Thoracic aorta (tissue), 2 donors: ENCODE measurements at places on chromosomes 7 and 10. TPM values are rescaled to one million over a fixed set of nuclear protein-coding genes. Genes with fewer than 3 reads are reported as not detected.

The CCDC146 gene
- total RNA-seq: 11.8 TPM

The ACSL5 gene
- 13.9 TPM for total RNA-seq

The HABP2 gene
- total RNA-seq: not detected

The FAM13C gene
- 20.4 TPM for total RNA-seq

The ASB13 gene
- 15.8 TPM for total RNA-seq

The SPDYE16 gene
- 1.4 TPM for total RNA-seq

The TAF3 gene
- 7.2 TPM for total RNA-seq

The C10orf62 gene
- total RNA-seq: not detected

The NOD1 gene
- total RNA-seq: 16.2 TPM

The GPR15LG gene
- not detected for total RNA-seq

The SLC26A3 gene
- total RNA-seq: not detected

The CALHM1 gene
- not detected for total RNA-seq

The MMD2 gene
- total RNA-seq: not detected

The MKI67 gene
- 2.7 TPM for total RNA-seq

The METTL27 gene
- total RNA-seq: not detected

The CCDC3 gene
- 127 TPM for total RNA-seq

The FAM237B gene
- total RNA-seq: not detected

The C10orf105 gene
- 0.14 TPM for total RNA-seq

The SORBS1 gene
- total RNA-seq: 1,110 TPM

The IDI2 gene
- not detected for total RNA-seq

The ABCA13 gene
- total RNA-seq: not detected

The RNF32 gene
- not detected for total RNA-seq

The CTAGE8 gene
- 2.1 TPM for total RNA-seq

The OPALIN gene
- not detected for total RNA-seq

The LCOR gene
- 23.3 TPM for total RNA-seq

The ATOH7 gene
- not detected for total RNA-seq

The NUTM2A gene
- 2.7 TPM for total RNA-seq

The MEST gene
- total RNA-seq: 5.6 TPM

The ST8SIA6 gene
- total RNA-seq: 8.9 TPM

The IFIT1B gene
- not detected for total RNA-seq

The EBF3 gene
- 4.6 TPM for total RNA-seq

The GPR26 gene
- not detected for total RNA-seq

The GCK gene
- 2.3 TPM for total RNA-seq

The CCNJ gene
- 8.8 TPM for total RNA-seq

The RUFY2 gene
- total RNA-seq: 44.0 TPM

The SRRM3 gene
- total RNA-seq: 1.6 TPM
